ENCODE measurements at places on chromosomes 16 and 17.

GRCh38 chr17:1188812-1189504 is 9.2 kb upstream of the ABR start:
- no peak for DNase-seq

- no peak for DNase-seq
Measured at GRCh38 chr16:81261049-81261648, 22.7 kb downstream of the BCO1 start.

- no peak for DNase-seq
Measured at GRCh38 chr17:74356646-74357465, 4.8 kb downstream of the BTBD17 start.

DNA sequence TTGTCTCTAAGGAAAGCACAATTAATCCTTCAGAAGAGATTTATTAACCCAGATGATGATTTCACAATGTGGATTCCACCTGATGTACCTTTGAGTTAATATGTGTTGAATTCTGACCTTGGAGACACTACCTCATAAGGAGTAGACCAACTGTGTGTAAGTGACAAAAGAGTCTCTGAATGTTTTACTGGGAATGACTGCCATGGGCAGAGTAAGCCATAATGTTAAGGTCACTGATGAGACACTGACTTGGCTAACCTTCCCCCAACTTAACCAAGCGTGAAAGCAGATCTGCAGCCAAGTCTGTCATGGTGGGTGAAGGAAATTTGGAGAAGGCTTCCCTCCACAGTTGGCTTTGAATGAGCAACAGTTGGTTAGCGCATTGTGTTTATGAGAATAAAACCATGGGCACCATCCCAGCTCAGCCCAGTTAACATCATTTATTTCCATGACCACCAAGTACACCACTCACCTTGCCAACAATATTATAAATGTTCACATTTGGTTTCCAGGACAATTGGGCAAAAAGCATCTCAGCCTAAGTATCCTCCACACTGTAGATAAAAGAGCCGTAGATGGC is 618.5 kb downstream of the KCNJ2 start:
- peak; percentile 25 for DNase-seq

DNA sequence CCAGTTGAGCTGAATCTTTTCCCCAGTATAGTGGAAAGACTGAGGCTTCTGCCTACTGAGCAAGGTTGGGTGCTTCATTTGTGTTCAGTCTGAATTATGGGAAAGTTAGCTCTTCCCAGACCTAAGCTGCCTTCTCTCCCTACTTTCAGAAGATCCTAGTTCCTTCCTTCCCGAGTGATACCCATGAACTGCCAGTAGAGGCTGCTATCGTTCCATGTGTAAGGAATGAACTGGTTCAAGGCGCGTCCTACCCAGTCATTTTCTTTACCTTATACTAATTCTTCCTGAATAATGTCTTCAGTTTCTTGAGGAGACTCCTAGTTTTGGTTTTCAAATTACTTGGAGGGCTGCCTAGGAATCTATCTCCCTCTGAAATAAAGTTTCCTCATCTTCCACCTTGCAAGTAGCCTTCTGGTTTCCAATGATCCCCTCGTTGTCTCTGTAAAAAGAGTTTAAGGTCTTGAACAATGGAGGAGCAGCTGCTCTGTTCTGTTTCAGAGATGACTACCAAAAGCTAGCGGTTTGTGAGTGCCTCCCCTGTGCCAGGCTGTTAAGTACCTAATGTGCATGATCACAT is 934 bp upstream of the AOC2 start:
- DNase-seq, result peak; percentile 59

DNA sequence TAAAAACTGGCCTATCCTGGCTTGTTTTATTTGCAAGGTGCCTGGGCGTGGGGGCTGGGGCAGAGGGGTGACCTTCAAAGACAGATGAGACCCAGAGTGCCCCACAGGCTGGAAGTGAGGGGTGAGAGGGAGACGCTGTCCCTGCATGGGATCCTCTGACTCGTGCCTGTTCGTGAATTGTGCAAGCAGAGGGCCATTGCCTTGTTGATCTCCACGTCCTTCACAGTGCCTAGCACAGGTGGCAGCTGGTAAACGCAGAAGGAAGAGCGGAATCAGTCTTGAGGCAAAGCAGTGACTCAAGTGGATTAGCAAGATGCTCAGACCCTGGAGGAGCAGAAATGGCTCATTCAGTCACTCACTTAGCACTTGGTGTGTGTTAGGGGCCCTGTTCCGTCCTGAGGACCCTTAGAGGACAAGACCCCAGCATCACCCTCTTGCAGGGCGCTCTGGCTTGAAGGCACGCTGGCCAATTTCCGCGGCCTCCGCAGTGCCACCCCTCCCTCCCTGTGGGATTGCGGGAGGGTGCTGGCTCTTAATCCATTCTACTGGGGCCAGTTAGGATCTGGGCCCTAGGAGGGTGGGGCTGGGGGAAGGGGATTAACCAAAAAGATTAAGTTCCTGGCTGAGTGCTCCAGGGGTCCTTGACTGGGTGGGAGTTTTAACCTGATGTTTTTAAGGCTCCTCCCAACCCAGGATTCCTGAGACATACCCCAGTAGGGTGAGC is 151.2 kb downstream of the CCDC182 start:
- DNase-seq, result no peak

DNA sequence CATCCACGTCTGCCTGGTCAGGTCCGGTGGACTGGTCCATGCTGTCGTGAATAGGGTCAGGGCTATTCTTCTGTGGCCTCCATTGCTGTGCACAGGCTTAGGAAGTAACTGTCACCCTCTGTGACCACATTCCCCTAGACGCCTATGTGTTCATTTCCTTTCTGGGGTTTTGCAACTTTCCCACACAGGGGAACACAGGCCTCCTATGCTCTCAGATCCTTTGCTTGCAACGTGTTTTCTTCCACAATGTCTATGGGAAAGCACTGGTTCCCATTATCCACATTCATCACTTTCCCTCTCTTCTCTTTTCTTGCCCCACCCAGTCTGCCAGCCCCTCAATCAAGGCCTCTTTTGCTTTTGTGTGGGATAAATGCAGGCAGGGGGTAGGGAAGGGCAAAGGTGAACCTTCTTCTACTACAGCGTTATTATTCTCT is 43.2 kb upstream of the DNAJA2 start:
- no peak for DNase-seq

DNA sequence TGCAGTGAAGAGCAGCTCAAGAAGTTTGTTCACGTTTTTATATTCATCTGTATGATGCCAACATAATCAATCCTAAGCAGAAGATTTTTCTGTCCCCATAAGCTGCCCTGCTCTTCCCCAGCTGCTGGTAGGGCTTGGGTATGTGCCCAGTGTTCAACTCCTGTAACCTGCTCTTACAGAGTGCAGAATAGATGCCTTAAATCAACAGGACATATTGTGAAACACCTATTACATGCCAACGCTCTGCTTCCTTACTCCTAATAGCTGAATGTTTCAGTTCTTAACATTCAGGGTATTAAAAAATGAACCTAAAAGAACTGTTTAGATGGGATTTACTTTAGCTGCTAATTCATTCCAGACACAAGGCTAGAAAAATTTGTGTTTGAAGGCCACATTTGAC is 190.9 kb downstream of the HS3ST3A1 start:
- DNase-seq, result no peak

- no peak for DNase-seq
Measured at GRCh38 chr16:2339521-2340484, 725 bp downstream of the ABCA3 start.

- DNase-seq, result no peak
Measured at GRCh38 chr17:70774339-70775117, 605.2 kb downstream of the KCNJ2 start.

- DNase-seq, result no peak
Measured at GRCh38 chr17:81027591-81028505, 7.1 kb upstream of the BAIAP2 start.

DNA sequence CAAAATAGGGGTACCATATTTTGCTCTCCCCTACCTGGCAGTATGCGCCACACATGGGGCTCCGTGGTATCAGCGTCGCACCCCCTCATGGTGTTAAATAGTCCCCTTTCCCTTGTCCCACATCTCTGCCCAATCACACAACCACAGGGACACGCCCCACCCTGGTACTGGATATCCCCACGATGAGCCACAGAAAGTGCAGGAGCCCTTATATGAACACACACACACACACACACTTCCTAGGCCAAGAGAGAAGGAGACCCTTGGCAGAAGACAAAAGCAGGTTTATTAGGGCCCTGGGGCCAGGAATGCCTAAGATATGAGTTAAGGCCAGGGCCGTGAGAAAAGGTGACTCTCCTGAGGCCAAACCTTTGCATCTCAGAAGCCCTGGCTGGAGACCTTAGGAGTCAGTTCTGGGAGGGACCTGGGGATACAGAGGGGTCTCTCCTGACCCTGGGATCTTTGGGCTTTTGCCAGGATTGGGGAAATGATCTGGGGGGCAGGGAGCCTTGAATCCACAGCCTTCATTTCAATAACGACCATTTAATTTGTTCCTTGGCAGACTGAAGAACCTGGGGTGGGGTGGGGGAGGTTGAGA is 11.6 kb downstream of the COPZ2 start:
- DNase-seq, result no peak

- DNase-seq, result no peak
Measured at GRCh38 chr16:84826558-84826941, 6.8 kb downstream of the CRISPLD2 start.

DNA sequence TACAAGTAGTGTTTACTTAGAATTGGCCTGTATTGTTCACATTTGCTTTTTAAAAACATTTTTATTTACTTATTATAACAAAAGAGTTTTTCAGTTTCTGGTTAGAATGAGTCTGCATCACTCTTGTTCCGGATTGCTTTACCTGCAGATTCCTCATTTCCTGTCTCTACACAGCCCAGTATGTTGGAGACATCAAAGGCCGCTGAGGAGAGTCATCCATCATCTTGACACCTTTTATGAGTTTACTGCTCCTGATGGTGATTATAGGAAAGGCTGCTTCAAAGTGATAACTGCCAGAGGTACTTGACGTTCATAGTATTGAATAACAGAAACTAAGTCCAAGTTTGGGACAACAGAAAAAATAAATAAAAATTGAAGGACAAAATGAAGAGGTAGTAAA is 490.5 kb upstream of the CA10 start:
- no peak for DNase-seq

- DNase-seq, result no peak
Measured at GRCh38 chr17:69592692-69593350, 178.3 kb downstream of the MAP2K6 start.

DNA sequence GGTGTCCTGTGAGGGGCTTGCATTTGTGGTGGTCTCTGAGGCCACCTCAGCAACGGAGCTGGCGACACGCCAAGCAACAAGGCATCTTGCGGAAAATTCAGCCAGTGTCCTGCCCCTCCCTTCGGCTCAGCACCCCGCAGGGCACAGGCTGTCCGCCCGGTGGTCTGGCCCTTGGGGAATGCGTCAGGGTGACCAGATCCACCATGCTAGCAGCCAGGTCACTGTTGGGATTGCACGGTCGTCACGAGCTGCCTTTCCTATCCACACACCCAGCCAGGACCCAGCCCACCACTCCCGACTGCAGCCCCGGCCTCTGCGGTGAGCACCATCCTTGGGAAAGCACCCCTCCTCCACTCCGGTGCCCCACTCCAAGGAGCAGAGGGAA is 221.2 kb downstream of the NTN1 start:
- DNase-seq, result no peak

GRCh38 chr17:65559461-65559803 is 2.0 kb downstream of the AXIN2 start:
- no peak for DNase-seq

- DNase-seq, result no peak
Measured at GRCh38 chr17:75153780-75154194, 525 bp downstream of the JPT1 start.

DNA sequence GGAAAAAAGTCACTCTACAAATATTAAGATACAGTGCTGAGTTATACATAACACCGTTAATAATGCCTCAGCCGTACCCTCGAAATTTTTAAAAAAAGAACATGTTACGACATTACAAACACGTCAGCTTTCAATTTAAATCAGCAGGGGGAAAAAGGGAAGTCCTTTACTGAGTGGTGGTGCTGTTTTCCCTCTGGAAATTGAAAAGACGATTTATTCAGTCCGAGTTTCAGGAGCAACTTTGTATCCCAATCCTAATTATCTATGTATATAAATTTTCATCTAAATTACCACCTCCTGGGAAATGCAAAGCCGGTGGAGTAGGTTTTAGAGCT is 1.3 kb downstream of the NETO2 start:
- peak; percentile 32 for DNase-seq

DNA sequence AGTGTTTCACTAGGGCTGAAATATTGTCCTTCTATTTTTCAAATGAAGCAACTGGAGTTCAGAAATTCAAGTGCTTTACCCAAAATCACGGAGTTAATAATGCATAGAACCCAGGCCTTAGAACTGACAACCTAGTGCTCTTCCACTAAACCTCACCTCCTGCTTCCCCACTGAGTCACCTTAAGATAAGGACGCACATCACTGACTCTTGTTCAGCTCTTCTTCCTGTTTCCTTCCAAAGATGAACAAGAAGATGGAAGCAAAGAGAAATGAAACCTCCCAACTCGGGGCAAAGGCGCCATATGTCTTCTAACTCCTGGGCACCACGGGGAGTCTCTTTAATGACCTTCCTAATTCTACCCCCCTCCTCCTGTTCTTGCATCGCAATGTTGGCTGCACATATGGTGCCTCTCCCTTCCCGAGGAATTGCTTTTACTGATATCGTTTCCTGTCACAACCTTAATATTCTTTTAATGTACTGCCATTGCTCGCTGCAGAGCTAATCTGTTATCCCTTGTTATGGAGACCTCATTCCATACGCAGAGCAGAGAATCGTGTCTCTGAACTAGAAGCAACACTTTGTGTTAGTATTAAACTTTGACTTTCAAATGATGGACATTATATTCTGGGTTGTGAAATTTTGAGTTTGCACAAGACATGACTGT is 591.4 kb downstream of the TMEM114 start:
- DNase-seq, result no peak

DNA sequence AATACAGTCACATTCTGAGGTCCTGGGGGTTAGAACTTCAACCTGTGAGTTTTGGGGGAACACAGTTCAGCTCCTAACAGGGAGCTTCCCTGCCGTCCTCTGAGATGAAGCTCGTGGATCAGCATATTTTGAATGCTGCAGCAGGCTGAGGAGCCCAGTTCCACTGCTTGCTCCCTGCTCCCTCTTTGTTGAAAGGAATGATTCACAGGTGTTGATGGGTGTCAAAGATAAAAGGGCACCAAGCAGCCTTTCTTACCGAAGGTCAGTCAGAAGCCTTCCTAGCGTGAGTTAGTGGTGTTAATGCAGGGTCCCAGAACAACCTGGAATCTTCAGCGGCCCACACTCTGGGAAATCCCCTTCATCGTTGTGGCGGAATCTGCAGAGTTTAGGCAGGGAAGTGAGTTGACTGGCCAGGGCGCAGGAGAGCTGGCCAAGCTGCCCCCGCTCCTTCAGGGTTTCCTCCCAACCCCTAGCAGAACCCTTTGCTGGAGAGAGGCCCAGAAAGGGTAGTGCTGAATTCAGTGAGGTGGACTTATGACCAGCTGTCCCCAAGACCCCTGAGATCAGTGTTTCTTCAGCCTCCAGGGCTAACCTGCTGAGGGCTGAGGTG is 114.8 kb downstream of the GNAO1 start:
- peak; percentile 4 for DNase-seq

- DNase-seq, result no peak
Measured at GRCh38 chr17:43906951-43907424, 348 bp downstream of the MPP2 start.

DNA sequence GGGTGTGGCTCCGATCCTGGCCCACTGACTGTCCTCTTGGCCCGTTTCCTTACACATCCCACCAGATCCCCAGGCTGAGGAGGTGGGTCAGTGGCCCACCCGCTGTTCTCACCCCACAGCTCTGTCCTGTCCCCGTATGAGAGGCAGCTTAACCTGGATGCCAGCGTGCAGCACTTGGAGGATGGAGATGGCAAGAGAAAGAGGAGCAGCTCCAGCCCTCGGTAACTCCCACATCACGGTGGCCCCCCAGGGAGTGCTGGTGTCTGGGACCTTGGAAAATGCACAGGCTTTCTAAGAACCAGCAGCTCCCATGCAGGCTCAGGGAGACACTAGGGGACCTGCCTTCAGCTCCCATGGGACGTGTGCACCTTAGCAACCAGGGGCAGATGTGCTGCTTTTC is 4.2 kb upstream of the LLGL2 start:
- DNase-seq, result no peak

Data from kidney glomerular epithelial cell (primary cell).